ENCODE measurements at places on chromosomes 2 and 18.

DNA sequence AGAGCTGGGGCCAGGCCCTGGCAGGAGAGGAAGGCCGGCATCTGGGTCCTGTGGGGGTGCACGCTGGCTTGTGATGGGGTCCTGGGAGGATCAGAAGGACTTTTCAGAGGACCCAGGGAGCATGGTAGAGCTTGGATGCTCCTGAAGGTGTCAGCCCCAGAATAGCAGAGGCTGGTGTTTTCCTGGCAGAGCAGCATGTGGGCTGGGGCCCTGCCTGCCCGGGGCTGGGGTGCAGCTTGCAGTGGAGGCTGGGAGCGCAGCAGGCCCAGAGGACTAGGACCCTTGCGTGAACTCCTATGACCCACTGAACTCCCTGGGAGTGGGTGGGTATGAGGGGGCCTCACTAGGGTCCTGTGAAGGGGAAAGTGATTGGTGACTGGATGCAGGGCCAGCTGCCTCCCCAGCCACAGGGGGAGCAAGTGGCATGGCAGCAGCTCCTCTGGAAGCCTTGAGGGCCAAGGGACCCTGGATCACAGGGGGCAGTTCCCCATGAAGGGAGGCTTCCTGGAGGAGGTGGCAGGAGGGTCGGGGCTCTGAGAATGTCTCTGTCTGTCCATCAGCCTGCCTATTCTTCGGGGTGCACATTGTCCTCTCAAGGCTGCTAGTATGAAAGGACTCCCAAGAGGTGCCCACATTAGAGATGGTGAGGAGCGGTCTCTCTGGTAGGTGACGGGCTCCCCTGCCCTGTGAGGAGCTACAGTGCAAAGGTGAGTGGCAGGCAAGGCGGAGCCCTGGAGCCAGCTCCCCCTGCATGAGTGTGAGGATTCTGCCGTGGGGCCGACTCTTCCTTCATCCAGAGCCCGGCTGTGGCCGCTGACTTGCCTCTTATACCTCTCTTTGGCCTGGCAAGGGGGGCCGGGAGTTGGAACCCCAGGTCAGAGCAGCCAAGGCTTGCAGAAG lies 249.0 kb downstream of the DYSF start:
- no peak for DNase-seq

DNA sequence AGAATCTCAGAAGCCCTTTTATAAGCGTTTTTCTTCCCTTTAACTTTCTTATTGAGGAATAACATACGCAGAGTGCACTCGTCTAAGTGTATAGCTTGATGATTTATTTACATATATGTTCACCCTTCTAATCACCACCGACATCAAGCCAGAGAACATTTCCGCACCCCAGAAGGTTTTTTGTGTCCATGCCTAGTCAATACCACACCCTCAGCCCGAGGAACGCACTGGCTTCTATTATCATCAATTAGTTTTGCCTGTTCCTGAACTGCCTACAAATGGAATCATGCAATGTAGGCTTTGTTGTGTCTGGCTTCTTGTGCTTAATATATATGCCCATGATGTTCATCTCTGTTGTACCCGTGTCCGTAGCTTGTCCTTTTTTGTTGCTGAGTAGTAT lies 27.7 kb downstream of the SDC1 start:
- no peak for DNase-seq

DNA sequence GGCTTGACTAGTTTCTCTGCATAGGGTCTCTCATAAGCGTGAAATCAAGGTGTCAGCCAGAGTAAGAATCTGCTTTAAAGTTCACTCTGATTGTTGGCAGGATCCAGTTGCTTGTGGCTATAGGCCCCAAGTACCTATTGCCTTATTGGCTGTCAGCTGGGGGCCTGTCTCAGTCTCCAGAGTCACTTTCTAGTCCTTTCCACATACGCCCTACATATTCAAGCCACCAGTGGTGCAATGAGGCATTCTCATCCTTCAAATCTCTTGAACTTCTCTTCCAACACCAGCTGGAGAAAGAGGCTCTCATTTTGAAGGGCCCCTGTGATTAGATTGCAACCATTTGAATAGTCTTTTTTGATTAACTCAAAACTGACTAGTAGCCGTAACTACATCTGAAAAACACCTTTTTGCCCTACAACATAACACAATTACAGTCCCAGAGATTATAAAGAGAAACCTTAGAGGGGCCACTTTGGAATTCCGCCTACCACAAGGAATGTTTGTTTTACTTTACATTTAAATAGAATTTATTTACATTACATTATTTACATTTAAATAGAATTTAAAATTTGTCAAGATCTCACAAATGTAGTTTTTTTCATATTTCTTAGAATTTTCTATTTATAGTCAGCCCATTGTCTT lies 520.1 kb downstream of the DSC3 start:
- DNase-seq = no peak

GRCh38 chr2:59490192-59490591 lies 1063.3 kb downstream of the BCL11A start:
- DNase-seq = no peak

DNA sequence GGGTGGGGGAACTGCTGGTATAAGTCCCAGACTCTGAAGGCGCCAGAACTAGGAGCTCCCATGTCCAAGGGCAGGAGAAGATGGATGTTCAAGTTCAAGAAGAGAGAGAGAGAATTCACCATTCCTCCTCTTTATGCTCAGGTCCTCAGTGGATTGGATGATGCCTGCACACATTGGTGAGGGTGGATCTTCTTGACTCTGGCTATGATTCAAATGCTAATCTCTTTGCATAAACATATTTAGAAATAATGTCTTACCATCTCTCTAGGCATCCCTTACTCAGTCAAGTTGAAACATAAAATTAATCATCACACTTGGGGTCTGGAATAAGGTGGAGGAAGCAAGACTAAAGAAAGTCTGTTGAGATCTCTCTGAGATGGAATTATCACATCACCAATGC lies 210.6 kb upstream of the CHST9 start:
- DNase-seq = no peak
